ENCODE measurements at places on chromosomes 13 and 19.

DNA sequence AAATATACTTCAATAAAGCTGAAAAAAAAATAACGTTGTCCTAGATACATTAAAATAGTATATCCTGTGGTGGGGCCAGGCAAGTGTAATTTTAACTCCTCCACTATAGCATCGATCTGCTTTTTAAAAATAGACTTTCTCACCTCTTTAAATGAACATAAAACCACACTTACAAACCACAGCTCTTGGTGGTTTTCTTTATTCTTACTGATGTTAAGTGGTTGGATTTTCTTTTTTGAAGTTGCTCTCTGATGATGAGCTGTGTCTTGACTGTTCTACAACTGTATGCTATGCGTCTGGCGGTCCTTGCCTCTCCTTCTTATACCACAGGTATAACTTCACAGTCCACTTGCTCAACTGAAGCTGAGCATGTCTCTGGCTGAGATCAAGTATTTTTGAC is 721.5 kb upstream of the KLHL1 start:
- DNase-seq: no peak

DNA sequence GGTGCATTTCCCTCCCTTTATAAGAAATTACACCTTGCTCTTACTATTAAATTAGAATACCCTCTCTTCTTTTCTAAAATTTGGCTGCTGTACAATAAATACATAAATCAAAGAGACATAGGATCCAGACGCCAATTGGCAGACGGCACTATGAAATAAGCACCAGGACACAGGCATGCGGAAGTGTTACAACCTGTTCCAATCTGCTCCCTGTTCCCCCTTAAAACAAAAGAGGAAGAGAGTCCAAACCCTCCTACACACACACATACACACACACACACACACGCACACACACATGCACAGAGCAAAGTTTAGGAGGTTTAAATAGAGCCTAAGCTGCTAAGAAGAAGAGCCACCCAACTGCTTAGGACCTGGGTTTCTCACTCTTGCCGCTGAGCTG is 75.6 kb upstream of the ZNF507 start:
- DNase-seq: no peak

DNA sequence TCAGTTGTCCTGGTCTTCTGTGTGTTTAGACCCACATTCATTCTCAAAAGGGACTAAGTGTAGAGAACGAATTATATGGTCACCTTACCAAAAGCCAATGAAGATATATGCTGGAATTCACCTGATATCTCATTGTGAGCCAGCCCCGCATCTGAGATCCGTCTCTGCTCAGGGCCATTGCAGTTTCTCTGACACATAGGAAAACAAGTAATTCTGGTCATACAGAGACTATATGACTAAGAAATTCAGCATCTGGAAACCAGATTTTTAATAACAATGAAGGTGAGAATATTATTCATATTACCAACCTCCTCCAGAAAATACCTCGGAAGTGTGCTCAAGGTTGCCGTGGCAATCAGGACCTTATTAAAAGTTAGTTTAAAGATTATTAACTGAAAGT is 278.6 kb upstream of the EDNRB start:
- no peak for DNase-seq

DNA sequence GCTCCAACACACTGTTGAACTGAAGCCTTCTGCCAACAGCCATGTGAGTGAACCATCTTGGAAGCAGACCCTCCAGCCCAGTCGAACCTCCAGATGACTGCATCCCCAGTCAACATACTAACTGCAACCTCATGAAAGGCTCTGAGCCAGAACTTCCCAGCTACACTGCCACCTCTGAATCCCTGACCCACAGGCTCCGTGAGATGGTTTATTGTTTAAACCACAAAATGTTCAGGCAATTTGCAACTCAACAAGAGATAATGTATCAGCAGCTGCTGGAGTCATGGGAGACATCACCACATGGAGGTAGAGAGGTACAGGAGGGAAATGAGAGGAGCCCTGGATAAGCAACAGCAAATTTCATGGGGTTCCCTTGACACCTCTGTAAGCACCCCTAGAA is 266.4 kb upstream of the NBEA start:
- no peak for DNase-seq

DNA sequence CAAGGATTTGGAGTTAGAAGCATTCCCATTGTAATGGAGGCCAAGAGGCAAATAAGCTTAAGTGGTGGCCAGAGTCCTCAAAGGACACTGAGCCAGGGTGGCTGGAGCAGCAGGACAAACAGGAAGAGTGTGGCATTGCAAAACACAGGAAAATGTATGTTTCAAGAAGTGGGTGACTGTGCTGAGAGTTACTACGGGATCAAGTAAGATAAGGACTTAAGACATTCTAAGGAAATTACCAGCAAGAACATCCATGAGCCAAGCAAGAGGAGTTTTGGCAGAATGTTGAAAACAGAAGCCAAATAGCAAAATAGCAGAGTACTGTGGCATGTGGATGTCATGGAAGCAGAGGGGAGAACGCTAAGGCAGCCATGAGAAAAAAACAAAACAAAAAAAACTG is 104.2 kb downstream of the RAP2A start:
- DNase-seq: no peak

Data from cerebellum (tissue), 4 donors.